ENCODE measurements at places on chromosomes 5 and 9.

DNA sequence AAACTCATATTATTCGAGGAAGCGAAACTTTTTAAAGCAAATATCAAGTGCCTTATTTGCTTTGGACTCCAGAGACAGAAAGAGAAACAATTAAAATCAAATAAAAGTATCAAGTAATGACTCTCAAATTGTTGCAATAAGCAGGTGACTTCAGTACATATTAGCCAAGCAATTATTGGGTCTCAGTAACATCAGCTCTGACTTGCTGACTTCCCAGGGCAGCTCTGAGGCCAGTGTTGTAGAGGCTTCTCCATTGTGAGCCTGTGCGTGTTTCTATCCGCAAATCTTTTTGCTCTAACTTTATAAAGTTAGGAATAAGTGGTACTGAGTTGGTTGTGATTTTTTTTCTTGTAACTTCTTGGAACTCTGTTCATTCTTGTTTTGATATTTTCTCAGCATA is 186.8 kb upstream of the PRLR start:
- no peak for DNase-seq

GRCh38 chr5:44945743-44946142 is 137.0 kb downstream of the MRPS30 start:
- no peak for DNase-seq

DNA sequence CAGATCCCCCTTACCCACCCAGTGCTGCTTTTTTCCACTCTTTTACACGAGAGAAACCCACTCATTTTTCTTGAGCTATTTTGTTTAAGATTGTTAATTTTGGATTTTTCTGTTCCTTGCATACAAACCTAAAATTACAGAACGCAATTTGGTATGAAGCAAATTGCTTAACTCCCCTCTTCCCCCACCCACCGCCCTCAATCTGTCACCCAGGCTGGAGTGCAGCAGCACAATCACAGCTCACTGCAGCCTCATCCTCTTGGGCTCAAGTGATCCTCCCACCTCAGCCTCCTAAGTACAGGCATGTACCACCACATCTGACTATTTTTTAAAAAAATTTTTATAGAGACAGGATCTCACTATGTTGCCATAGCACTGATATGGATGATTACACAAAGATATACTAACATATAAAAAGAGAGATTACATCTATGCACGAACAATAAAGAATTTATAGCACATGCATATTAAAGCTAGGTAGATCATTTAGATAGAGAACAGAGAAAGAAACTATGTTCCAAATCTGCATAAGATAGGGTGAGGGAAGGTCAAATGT is 203.6 kb downstream of the PIK3R1 start:
- DNase-seq, result no peak

DNA sequence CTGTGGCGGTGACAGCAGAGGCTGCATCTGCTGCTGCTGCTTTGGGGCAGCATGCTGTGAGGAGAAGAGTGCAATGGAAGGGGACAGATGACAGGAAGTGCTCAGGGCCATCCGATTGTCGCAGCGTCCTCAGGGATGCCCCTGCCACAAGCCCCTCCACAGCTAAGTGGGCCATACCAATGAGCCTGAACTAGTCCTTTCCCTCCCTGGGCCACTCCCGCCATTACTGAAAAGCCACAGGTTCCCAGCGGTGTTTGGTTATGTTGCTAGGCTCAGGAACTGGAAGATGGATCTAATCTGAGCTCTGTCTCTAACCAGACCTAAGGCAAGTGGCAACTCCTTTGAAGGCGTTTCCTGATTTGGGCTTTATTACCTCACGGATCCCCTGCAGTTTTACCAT is 109.2 kb downstream of the GAPVD1 start:
- DNase-seq, result no peak

DNA sequence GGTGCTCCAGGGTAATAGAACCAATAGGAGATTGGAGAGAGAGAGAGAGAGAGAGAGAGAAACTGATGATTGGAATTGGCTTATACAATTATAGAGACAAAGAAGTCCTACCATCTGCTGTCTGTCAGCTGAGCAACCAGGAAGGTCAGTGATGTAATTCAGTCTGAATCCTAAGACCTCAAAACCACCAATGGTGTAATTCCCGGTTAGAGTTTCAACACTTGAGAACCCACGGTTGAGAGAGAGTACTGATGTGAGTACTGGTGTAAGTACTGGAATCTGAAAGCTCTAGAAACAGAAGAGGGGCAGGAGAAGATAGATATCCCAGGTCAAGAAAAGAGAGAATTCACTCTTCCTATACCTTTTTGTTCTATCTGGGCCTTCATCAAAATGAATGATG is 775.8 kb downstream of the EFNA5 start:
- no peak for DNase-seq

GRCh38 chr9:85602742-85603141 is 139.0 kb downstream of the AGTPBP1 start:
- DNase-seq, result no peak

- no peak for DNase-seq
Measured at GRCh38 chr5:81718300-81718699, 32.6 kb downstream of the SSBP2 start.

DNA sequence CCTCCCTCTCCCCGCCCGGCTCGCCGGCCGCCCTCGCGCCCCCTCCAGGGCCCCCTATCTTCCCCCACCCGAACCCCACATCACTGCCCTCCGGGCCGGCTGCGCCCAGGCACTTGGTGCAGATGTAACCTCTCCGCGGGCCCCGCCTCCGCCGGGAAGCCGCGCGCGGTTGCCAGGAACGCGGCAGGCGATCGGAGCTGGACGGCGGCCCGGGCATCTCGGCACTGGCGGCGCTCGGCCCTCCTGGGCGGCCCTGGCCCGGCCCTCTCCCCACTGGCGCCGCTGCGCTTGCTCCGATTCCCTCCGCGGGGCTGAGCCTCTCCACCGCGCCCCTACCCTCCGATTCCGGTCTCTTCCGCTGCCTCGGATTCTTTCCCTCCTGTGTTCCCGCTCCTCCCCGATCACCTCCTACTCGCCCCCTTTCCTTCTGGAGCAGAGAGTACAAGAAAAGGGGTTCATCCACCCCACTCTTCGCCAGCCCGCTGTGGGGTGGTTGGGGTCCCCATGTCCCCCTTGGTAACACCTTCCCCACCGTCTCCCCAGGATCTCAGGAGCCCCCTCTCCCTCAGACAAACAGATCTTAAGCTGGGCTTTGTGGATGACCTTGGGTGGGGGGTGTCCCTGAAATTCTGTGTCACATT is 70.6 kb downstream of the C9orf50 start:
- peak; percentile 68 for DNase-seq

- peak; percentile 71 for DNase-seq
Measured at GRCh38 chr5:139177809-139178588, 20.2 kb downstream of the SIL1 start.

GRCh38 chr5:35822511-35822910 is 34.2 kb upstream of the IL7R start:
- no peak for DNase-seq

GRCh38 chr9:77177894-77178794 is 810 bp downstream of the VPS13A start:
- no peak for DNase-seq

DNA sequence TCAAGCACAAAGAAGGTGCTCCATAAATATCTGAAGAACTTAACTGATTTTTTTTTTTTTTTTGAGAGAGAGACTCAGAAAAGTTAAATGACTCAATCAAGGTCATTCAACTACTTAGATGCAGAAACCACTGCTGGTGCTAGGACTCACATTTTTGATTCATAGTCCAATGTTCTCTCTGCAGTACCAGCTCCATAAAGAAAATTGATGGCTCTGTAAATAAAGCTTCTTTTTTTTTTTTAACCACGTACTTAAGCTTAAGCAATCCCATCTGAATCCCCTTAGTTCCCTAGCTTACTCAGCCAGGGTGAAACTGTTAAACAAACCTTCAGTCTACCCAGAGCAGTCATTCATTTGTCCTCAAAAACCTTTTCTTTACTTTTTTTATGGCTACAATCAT is 657.0 kb upstream of the WWC1 start:
- no peak for DNase-seq

- no peak for DNase-seq
Measured at GRCh38 chr5:1516615-1517601, 6.9 kb downstream of the LPCAT1 start.

- no peak for DNase-seq
Measured at GRCh38 chr5:40914835-40915234, 5.5 kb downstream of the C7 start.

GRCh38 chr9:68545033-68545705 is 4.5 kb upstream of the TMEM252 start:
- DNase-seq, result no peak

- no peak for DNase-seq
Measured at GRCh38 chr9:93907551-93908199, 47.5 kb downstream of the BARX1 start.

GRCh38 chr5:172870715-172871461 is 36.8 kb downstream of the ERGIC1 start:
- no peak for DNase-seq

DNA sequence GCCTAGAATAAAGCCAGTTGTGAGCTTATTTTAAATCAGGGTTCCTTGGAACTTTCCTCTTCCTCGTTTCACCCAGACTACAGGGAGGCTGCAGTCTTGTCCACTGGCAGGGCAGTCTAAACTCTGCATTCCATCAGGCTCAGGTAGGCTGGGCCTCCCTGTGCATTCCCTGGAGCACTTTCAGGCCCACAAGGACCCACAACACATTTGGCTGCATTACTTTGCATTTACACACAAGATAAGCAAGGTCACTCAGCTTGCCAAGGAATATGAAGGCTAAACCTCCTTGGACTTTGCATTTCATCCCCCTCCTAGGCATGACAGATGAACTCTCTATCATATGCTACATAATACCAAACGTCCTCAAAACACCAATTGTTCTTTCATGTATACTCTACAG is 104.2 kb downstream of the MARCHF3 start:
- DNase-seq, result no peak

DNA sequence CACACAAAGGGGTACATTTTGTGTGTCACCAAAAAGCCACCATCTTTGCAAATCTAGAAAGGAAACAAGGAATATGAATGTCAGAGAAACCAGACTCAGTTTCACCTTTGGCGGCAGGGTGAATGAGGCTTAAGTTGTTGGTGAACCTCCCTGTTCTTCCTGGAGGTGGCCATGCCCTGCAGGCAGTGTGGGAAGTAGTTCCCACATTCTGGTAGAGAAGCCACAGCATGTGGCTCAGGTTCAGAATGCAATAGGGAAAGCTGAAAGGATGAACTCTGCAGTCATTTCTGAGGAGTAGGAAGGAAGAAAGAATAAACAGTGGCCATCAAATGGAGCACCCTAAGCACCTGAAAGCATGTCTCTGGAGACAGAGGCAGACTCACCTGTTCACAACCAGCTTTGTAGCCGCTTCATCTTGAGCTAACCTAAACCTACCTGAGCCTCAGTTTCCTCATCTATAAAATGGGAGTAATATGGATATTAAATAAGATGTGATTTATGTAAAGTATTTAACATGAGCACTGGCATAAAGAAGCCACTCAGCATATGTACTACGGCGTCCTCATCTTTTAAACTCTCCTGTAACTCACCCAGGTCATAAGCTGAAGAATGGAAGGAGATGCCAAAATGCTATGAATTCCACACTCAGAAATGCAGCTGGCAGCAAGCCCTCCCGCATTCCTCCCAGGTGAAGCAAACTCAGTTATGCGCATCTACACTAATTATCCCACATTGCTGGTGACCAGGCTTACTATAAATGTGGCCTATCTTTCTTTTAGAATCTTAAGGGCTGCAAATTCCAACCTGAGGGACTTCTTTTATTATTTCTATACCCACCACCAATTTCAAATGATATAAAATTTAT is 86.0 kb downstream of the ZNF608 start:
- DNase-seq, result no peak

DNA sequence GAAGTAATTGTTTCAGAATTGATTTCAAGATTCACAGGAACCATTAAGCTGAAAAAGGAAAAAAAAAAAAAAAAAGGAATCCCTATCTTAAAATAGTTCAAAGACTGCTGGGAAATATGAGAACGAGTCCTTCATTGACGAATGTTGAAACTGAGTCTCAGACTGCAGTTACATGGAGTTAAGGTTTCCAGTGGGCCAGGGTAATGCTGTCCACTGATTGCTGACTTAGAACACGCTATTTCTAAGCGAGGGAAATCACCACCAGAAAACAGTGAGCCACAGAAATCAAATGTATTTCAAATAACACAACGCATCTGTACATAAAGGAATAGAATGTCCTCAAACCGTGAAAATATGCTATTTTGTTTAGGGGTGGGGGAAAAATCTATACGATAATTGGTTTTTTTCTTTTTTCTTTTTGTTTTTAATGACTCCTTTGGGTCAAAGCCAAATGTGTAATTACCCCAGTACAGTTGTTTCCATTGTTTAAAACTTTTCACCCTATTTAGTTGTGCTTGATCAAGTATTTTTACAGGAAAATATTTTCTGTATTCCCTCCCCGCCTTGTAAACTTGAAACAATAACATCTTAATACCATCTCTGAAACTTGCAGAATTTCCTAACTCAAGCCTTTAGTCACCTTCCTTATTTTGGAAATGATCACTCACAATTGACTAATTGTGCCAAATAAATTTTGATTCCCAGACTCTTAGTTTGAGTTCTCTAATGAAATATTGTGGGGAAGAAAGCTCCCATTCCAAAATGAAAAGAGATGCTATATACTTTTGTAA is 208.3 kb downstream of the MCTP1 start:
- DNase-seq, result no peak

DNA sequence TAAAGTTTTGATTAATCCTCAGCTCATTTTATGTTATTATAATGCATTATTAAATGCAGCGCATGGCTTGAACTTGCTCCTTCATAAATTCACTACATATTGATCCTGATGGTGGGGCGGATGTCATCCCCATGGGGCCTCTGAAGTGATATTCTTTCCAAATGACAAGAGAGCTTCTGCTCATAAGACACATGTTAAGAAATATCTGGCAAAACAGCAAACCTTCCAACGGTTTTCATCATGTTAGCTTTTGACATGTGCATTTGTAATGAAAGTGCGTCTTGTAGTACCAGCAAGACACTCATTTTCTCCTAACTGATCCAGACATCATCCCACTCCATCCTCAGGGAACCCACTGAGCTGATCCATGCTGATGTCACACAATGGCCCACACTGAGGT is 45.7 kb downstream of the SEMA5A start:
- no peak for DNase-seq

- no peak for DNase-seq
Measured at GRCh38 chr5:155562158-155562557, 548.6 kb downstream of the KIF4B start.

DNA sequence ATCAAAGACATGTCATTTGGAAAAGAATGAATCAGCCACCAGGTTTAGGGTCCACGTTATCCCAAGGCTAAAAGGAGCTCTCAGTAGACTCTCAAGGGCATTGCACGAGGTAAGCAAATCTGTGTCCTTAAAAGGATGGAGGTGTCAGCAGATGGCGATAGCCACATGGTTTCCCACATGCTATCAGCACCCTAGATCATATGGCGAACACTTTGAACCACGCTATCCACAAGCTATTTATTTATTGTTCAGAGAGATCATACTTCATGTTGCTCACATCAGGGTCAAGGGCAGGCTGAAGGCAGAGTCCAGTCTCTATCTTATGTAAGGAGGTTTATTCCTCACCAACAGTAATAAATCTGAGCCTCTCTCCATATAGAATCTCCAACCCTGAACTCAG is 43.7 kb downstream of the CDH6 start:
- DNase-seq, result no peak

GRCh38 chr5:107821288-107821687 is 150.6 kb upstream of the EFNA5 start:
- DNase-seq, result no peak
